Upper lobe of right lung (tissue), 1 donor: ENCODE measurements at places on chromosomes 5 and 9. TPM values are rescaled to one million over a fixed set of nuclear protein-coding genes. Genes with fewer than 3 reads are reported as not detected.

- no peaks in the 10 kb centered on the region for H3K36me3 ChIP-seq
- no peak overlapping the region for H3K4me3 ChIP-seq
- DNase-seq: no peak
- H3K27me3 ChIP-seq: peaks cover 100% of the 10 kb centered on the region
These were observed 189.7 kb downstream of the MEF2C start for GRCh38 chr5:88693071-88693932.

DNA sequence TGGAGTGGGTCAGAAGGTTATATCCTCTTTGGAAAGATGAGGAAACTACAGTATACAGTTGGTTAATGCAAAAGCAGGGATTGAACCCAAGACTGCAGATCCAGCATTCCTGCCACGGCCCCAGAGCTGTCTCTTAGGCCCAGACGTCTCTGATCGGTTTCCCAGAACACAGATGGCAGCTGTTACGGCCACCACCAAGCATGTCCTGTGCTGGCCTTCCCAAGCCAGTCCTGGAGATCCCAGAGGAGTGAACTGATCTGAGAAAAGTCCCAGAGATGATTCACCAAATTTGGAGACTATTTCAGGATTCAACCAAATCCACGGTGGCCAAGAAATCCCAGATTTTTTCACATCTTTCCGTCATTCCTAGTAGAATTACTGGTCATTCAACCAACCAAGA, 20.1 kb downstream of the TNIP1 start:
- H3K27ac ChIP-seq: peak overlapping the region; percentile 67
- H3K27me3 ChIP-seq: no peaks in the 10 kb centered on the region
- H3K4me3 ChIP-seq: no peak overlapping the region
- DNase-seq: peak; percentile 59
- peaks cover 54% of the 10 kb centered on the region for H3K36me3 ChIP-seq

The RAD50 gene
- 32.8 TPM for total RNA-seq

The RPS14 gene
- total RNA-seq: 1,578 TPM

The GABRB2 gene
- 1.6 TPM for total RNA-seq
